Mesothelial cell of epicardium (in vitro differentiated cells): ENCODE measurements at places on chromosomes 7 and 10.

DNA sequence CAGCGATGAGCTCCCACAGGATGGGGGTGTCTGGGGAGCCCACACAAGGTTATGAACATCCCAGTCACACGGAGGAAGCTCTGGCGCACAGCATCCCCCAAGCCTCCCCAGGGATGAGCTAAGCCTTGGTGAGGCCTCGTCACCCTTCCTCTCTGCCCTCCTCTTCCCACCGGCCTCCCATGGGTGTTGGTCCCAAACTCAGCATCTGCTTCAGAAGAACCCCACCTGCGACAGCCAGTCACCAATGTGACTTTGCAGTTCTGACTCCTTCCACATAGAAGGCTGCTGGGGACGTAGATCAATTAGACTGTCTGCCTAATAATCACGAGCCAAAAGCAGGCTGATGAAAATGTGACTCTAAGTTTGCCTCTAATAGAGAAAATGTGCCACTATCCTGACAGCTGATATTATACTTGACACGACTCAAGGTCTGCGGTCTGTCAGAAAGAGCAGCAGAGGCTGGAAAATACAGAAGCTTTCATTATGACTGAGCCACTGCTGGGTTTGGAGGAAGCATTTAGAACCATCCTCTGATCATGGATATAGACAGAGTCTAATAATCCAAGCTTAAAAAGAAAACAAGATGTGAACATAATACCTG is 116.0 kb upstream of the PFKP start:
- no peak for DNase-seq
- H3K27ac ChIP-seq, result no peak overlapping the region
- no peaks in the 10 kb centered on the region for H3K4me1 ChIP-seq
- peaks cover 59% of the 10 kb centered on the region for H3K27me3 ChIP-seq

GRCh38 chr7:27254625-27255024 is 12.0 kb downstream of the EVX1 start:
- H3K36me3 ChIP-seq, result no peaks in the 10 kb centered on the region
- H3K27me3 ChIP-seq, result peaks cover 65% of the 10 kb centered on the region
- DNase-seq, result no peak
- peaks cover 11% of the 10 kb centered on the region for H3K4me1 ChIP-seq

DNA sequence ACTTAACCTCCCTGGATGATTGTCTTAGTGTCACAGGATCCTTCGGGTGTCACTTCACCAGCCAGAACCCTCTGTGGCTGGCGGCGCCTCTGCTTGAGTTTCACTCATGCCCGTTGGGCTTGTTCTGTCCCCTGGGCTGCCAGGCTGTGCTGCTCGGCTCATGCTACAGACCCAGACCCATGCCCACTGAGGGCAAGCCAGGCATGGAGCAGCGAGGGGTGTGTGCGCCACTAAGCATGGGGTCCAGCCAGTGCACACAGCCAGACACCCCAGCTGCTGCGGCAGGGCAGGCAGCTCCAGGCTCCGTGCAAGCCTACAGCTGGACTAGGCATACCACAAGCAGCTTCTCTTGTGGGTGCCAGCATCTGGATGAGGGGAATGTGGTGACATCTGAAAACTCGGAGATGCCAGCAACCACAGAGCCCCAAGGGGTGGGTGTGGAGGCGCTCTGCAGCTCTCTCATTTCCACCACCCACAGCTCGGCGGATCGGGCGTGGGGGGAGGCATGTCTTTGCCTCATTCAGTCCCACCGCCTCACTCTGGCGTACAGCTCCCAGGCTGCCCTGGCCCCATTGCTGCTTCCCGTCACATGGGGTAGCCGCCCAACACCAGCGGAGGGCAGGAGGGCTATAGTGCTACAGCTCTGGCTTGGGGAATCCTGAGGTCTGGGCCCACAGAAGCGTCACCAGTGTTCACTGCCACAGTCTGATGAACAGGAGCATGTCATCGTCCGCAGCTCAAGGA is 269.6 kb upstream of the LRGUK start:
- no peak for DNase-seq
- H3K27ac ChIP-seq, result no peak overlapping the region
- no peaks in the 10 kb centered on the region for H3K27me3 ChIP-seq
- no peak overlapping the region for H3K4me3 ChIP-seq
- no peaks in the 10 kb centered on the region for H3K36me3 ChIP-seq

- no peaks in the 10 kb centered on the region for H3K27me3 ChIP-seq
- peaks cover 47% of the 10 kb centered on the region for H3K4me1 ChIP-seq
- no peak overlapping the region for H3K4me3 ChIP-seq
- no peak for DNase-seq
- H3K36me3 ChIP-seq, result no peaks in the 10 kb centered on the region
Measured at GRCh38 chr7:108286290-108286904, 156.2 kb upstream of the LAMB4 start.

DNA sequence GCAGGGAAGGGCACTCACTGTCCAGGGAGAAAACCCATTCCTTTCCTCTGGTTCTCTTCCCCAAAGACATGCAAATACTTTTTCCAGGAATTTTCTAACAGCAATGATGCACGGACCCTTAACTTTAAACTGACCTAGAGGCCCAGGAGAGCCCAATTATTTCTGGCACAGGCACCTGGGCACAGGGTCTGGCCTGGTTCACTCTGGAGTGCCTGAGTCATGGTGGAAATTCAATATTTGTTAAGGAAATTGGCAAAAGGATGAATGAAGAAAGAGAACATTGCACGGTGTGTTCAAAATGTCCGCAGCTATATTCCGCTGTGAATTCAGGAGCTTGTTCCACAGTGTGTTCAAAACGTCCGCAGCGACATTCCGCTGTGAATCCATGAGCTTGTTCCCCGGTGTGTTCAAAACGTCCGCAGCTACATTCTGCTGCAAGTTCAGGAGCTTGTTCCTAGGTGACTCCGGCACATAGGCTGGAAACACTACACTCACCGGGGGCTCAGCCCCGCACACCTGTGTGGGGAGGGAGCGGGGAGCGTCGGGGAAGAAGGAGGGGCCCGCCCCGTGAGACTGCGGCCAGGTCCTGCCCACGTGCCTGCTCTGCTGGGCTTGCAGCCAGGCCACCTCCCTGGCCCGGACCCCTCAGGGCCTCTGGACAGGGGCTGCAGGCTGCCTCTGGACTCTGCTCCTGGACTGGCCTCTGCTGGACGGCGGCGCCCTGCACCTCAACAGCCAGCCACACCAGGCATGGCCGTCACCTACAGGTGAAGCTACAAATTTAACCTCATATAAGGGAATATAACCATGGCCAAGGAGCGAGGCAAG is 72.0 kb upstream of the FAM20C start:
- peaks cover 18% of the 10 kb centered on the region for H3K4me1 ChIP-seq
- no peak overlapping the region for H3K4me3 ChIP-seq
- H3K27ac ChIP-seq, result peak overlapping the region; percentile 47
- no peaks in the 10 kb centered on the region for H3K36me3 ChIP-seq
- peaks cover 11% of the 10 kb centered on the region for H3K27me3 ChIP-seq

GRCh38 chr10:70289739-70290138 is 5.9 kb upstream of the NPFFR1 start:
- H3K27ac ChIP-seq, result peak overlapping the region; percentile 47
- H3K4me1 ChIP-seq, result peaks cover 13% of the 10 kb centered on the region
- DNase-seq, result no peak
- H3K4me3 ChIP-seq, result no peak overlapping the region
- peaks cover 25% of the 10 kb centered on the region for H3K27me3 ChIP-seq
